Breast epithelium (tissue), 4 donors: ENCODE measurements at places on chromosomes 2 and 18.

GRCh38 chr2:96579422-96579821 lies 42.9 kb downstream of the ARID5A start:
- DNase-seq = no peak

- no peak for DNase-seq
Observed at GRCh38 chr2:62209427-62209991, 13.6 kb downstream of the B3GNT2 start.

DNA sequence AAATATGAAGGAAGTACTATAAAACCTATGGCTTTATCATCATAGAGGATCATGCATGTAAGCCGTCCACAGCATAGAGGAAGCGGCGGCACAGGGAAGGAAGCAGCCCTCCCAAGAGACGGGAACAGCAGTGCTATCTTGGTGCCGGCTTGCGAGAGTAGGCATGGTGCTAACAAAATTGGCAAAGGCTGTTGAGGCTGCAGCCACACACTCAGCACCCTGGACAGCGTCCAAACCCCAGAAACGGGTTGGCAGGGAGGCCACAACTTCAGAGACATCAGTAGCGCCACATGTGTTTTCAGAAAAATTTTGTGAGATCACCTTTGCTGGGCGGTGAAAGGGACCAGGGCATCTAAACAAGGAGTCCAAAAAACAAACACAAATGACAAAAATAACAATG lies 37.7 kb downstream of the NETO1 start:
- DNase-seq = no peak

- no peak for DNase-seq
Observed at GRCh38 chr18:79896738-79897137, 54.7 kb downstream of the SLC66A2 start.

DNA sequence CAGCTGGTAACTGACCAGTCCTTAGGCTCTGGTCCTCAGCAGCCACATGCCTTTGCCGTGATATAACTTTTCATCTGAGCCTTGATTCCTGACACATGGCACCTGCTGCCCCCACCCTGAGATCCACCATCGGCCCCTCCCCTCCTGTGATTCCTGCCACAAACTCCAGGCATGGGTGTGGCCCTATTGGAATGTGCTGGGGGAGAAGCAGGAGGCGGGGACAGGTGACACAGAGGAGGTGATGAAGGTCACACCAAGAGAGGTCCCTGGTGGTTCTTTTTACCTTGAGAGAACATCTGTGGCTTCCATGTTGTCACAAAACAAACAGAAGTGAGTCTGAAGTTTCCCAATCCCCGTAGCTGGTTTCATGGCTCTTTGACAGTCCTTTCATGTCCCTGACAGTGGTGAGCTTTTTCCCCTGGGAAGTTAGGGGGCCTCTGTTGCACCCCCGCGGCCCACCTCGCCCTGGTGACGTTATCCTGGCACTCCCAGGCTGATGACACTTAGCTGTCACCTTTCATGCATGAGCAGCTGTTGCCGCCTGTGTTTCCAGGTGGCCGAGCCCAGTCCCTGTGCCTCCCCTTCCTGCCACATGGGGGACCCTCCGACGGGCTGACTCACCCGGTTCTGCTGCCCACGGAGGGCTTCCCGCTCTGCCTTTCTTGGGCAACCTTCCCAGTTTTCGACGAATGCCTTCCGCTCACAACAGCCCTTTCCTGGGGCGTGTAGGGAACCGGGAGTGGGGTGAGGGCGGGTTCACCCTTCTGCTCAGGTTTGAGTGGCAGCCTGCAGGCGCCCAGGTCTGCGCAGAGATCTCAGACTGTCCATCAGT lies 66.3 kb upstream of the GLI2 start:
- peak; percentile 40 for DNase-seq

DNA sequence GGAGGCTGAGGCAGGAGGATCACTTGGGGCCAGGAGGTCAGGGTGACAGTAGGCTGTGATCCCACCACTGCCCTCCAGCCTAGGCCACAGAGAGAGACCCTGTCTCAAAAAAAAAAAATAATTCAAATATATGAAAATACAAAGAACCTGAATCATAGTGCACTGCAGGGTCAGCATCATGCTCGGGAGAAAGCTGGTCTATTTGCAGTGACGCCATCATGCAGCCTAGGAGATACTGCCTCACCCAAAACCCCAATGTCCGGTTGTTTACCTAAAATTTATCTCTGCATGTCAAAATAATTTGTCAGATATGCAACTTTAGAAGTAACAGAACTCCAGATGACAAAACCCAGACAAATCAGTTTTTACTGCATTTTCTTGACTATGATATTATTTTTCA lies 61.5 kb upstream of the ALKAL2 start:
- DNase-seq = no peak

DNA sequence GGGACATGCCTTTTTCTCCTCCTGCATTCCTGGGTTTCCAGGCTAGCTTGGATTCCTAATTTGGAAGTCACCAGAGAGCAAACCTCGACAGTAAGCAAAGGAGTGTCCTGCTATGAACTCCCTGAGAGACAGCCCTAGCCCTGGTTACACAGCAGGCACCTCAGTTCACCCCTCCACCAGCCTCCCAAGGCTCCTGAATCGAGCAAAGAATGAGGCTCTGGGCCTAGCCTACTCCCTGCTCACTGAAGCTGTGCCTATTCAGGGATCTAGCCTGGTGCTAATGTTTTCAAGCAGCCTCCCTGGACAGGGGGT lies 66.7 kb upstream of the RMDN2 start:
- peak; percentile 61 for DNase-seq

DNA sequence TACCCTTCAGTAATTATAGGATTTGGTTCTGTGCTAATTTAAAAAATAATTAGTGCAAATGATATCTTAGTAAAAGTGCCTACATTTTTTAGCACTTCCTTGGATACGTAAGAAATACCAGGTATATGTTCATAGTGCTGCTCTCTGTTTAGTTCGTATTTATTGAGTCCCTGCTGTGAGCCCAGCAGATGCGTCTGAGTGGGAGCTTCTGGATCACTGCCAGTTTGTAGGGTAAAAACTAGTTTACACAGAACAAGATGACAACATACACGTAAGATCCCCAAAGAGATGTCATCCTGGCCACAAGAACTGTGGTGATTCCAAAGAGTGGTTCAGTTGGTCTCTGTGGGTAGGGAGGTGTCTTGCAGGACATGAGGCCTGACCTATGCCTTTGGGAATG lies 103.2 kb downstream of the CTIF start:
- DNase-seq = no peak

GRCh38 chr18:78627551-78628346 lies 351.9 kb upstream of the SALL3 start:
- no peak for DNase-seq

DNA sequence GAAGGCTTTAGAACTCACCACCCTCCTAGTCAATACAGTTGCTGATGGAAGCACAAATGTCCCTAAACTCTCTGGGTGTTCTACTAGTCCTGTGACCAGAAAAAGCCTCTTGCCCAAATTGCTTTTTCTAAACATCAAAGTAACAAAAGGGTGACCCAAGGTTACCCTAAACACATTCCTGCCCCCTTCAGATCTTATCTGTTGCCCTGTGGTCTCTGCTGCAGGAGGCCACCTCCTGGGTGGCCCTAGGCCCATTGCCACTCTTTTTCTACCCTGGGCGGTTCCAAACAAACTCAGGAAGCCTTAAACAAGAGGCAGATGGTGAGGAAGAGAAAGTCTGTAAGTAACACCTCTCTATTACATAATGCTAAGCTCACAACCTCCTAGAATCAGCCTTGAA lies 3.3 kb downstream of the RNF152 start:
- DNase-seq = no peak

DNA sequence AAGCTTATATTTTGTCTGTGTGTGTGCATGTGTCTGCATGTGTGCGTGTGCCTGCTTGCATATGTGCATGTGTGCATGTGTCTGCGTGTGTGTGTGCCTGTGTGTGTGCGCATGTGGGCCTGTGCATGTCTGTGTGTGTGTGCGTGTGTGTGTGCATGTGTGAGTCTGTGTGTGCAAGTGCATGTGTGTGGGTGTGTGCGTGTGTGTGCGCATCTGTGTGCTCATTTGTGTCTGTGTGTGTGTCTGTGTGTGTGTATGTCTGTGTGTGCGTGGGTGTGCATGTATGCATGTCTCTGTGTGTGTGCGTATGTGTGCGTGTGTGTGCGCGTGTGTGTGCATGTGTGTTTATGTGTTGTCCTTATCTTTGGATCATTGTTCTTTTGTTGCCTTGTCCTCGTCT lies 56.8 kb downstream of the DSC3 start:
- DNase-seq = no peak
